ENCODE measurements at places on chromosomes 11 and 22.
A peak's percentile ranks its signal among the peaks of the same experiment; 100 is the strongest.

DNA sequence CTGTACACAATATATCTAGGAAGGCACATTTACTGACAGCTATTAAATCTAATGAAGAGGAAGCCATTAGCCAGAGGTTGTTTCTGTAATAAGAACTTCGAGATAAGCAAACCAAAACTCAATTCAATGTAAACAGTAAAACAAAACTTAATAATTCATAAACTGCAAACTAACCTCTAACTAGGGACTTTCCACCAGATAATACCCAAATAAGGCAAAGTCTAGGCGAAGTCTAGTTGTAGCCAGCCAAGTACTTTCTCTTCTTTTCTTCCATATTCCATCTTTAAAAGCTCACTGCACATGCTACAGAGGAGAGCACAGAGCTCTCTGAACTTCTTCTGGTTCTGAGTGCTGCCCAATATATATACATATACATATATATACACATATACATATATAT lies 229.9 kb upstream of the ANO5 start:
- no peak for DNase-seq

DNA sequence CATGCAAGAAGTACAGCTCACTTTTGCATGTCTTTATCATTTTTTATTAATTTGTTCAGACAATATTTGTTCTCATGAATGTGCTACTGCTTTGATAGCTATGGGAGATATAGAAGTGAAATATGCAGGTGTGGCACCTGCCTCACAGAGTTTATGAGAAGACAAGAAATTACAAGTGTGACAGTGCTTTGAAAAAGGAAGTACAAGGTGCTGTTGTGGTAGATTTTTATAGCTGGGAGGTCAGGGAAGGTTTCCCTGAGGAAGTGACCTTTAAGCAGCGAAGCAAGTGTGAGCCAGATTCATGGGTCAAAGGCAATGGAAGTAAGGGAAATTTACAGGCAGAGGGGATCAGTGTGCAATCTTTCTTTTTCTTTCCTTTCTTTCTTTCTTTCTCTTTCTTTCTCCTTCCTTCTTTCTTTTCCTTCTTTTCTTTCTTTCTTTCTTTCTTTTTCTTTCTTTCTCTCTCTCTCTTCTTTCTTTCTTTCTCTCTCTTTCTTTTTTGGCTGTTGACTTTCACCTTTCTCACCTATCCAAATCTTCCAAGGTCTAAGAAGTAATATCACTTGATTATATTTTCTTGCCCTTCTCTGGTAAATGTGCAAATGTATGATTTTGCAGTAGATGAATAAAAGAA lies 6.4 kb upstream of the BMAL1 start:
- no peak for DNase-seq

GRCh38 chr11:135027461-135027860 lies 615.4 kb upstream of the B3GAT1 start:
- DNase-seq = peak; percentile 5

GRCh38 chr11:46778416-46778815 lies 59.4 kb downstream of the F2 start:
- DNase-seq = no peak

DNA sequence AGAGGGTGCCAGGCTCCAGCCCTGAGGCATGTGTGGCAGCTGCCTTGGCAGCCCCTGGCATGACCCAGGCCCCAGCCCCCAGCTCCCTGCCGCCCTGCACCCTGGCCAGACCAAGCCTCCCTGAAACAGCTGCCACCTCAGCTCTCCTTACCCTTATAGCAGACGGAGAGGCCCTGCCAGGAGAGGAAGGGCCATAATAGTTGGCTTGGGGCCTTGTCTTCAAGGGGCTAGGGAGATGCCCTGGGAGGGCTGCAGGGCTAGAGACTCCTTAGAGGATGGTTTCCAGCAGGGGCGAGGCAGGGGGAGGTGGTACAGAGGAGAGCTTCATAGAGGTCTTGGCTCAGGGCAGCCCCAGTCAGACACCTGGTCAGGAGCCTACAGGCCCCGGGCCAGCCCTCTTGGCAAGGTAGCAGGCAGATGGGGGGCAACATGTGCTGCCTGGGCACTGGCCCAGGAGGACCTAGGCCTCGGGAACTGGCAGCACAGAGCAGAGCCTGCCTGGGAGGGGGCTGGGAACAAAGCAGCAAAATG lies 13.0 kb downstream of the SMTN start:
- DNase-seq = no peak

DNA sequence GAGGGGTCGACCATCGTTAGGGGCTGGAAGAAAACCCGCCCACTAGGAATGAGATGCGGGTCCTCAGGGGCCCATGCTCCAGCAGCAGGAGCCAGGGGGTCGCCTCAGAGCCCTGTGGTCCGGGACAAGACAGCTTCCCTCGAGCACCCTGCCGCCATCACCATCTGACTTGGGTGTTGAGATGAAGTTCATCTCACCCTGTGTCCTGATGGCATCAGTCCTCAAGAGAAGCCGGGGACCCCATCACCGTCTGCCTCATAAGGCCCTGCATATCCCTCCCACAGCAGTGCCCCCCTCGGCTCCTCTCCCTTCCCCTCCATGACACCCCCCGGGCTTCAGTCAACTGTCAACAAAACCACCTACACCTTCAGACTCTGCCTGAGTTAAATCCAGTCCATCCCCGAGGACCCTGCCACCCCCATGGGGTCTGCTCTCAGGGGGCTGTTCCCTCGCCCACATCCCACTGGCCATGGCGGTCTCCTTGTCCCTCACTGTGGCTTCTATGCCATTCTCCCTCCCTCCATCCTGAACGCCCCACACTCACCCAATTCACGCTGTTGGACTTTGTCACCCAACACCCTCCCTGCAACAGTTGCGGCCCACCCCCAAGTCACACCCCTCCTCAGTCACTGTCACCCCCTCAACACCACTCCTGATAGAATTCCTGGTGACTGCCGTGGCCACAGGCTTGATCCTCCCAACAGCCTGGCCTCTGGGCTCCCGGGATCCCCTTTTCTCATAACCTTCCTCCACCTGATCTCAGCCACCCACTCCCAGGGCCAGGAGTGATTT lies 87.7 kb upstream of the RTL6 start:
- DNase-seq = no peak

DNA sequence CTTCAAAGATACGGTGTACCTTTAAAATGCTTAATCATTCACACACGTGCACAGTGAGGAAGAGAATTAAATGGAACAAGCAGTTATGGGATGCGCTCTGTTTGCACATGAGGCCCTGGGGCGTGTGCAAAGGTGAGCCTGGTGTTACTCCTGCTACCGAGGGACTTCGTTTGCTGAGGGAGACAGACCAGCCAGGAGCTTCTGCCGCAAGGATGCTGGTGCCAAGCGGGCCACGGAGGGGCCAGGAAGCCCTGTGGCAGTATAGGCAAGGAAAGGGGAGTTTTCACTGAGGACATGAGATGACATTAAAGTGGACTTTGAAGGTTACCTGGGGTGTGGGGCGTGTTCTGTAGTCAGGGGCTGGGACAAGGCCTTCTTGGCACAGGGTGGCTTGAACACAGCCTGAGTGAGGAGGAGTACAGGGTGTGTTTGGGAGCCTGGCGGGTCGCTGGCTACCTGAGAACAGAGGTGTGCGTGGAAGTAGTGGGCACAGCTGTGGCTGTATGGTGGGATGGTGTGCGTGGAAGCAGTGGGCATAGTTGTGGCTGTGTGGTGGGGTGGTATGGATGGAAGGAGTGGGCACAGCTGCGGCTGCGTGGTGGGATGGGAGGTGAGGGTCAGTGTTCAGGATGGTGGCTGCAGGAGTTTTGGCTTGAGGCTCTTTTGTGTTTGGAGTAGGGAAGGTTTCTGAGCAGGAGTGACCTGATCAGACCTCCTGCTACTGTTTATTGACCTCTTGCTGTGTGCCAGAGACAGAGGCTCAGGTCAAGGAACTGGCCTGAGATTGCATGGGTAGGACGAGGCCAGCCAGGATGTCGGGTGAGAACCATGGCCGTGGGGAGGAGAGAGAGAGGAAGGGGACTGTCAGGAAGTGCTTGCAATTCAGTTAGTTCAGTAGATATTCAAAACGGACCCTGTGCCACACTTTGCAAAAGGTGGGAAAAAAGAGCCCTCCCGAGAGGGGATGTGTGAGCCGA lies 13.7 kb downstream of the TBC1D22A start:
- no peak for DNase-seq

- no peak for DNase-seq
Observed at GRCh38 chr11:15585602-15586331, 471.0 kb downstream of the INSC start.

DNA sequence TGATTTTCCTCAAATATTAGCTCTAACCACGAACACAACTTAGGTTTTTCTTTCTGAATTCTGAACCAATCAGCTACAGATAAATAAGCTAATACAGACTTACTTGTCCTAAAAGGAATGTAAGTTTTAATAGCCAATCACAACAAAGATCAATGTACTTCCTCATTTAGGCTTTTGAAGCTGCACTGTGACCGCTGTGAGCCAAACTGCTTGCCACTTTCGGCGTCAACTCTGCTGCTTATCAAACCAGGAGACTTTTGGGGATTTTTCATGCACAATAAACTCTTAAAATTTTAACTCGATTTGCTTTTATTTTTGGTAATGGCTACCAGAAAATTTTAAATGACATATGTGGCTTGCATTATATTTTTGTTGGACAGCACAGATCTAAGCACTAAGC lies 92.5 kb downstream of the TMPRSS5 start:
- DNase-seq = no peak
